ENCODE measurements at places on chromosomes 1 and 21.

DNA sequence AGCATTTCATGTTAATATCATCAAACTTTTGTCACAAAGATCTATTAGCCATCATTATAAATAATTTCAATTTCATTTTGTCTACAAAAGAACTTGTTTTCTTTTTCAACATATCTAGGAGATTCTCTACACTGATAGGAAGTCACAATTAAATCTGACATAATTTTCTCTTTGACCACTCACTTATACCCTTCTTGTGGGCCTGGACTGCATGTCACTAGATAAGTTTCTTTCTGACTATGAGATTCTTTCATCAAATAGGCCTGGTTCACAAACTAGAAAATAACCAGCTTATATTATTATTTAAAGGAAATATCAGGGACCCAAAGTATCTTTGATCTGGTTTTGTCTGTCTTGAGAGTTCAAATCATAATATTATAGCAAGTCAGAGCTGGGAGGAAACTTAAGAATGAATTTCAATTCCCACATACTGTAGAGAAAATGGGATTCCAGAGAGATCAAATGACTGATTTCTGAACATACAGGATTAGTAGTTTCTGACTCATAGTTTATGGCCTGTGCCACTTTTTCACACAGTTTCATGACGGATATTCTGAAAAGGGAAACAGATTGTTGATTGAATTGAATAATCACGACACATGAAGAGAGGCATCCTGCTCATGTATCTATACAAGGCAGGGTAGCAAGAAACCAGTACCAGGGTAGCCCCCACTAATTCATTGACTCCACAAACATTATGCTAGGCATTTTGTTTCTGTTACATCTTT lies 355.8 kb downstream of the GPATCH2 start:
- H3K4me1 ChIP-seq = no peaks in the 10 kb centered on the region
- H3K36me3 ChIP-seq = no peaks in the 10 kb centered on the region
- no peak overlapping the region for H3K27ac ChIP-seq
- no peaks in the 10 kb centered on the region for H3K27me3 ChIP-seq

DNA sequence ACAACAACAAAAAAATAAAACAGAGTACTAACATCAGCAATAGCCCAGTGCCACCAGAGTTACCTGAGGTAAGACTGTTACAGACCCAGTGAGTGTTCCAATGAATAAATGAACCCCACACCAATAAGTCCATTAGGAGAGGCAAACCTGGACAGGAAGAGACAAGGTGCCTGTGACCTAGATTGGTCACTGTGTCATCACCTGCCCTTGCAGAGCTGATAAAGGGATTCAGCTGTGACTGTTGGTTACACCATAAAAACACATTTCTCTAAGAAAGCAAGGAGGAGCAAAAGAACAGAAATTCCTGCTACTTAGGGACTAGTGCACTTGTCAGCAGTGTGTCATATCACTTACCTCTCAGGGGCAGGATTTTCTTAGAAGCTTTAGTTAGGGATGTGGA lies 37.5 kb downstream of the CD2 start:
- H3K27me3 ChIP-seq = no peaks in the 10 kb centered on the region
- no peak for DNase-seq
- no peaks in the 10 kb centered on the region for H3K36me3 ChIP-seq

DNA sequence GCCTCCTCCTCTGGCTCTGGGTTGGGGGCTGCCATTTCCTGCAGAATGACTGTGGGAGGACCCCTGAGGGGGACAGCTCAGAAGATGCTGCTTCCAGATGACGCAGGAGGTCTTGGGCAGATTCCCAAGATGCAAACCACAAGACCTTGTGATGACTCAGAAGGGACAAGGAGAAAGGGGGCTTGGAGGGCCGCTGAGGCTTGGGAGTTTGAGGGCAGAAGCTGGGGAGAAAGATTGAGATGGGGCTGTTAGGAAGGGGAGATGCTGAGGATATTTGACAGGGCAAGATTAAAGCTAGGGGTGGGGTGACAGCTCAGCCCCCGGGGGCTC lies 7.5 kb downstream of the PTPRU start:
- no peaks in the 10 kb centered on the region for H3K4me1 ChIP-seq

GRCh38 chr1:18484721-18485120 lies 4.0 kb downstream of the KLHDC7A start:
- H3K4me3 ChIP-seq = no peak overlapping the region
- no peak for DNase-seq
- peaks cover 3% of the 10 kb centered on the region for H3K4me1 ChIP-seq
- no peak overlapping the region for H3K27ac ChIP-seq
- H3K36me3 ChIP-seq = no peaks in the 10 kb centered on the region

DNA sequence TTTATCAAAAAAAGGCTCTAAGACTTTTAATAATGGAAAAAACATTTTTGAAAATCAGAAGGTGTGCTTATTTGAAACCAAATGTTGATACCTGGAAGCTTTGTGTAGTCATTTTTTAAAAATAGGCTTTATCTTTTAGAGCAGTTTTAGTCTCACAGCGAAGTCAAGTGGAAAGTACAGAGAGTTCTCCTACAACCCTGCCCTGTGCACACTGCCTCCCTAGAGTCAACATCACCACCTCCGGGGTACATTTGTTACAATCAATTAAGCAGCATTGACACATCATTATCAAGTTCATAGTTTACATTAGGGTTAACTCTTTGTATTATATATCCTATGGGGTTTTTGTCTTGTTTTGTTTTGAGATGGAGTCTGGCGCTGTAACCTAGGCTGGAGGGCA lies 10.7 kb upstream of the ERO1B start:
- no peak for DNase-seq
- no peaks in the 10 kb centered on the region for H3K36me3 ChIP-seq

DNA sequence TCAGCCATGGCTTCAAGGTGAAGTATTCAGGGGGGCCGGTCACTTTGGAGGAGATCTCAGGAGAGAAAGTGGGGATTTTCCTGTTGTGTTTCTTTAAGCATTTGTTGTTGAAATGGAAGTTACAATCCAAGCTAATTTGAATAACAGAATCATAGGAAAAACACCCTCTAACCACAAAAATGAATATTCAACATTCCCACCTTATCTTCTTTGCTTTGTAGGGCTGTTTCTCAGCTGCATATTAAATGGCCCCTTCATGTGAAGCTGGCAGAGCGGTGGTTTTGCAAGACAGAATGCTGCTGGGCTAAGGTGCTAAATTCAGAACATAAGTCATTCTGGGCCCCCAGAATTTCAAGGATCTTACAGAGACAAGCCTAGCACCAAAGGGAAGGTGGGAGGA lies 279.0 kb downstream of the RRAGC start:
- H3K27me3 ChIP-seq = peaks cover 45% of the 10 kb centered on the region
- peaks cover 10% of the 10 kb centered on the region for H3K36me3 ChIP-seq
- H3K4me3 ChIP-seq = no peak overlapping the region
- H3K4me1 ChIP-seq = peaks cover 18% of the 10 kb centered on the region
- DNase-seq = no peak

DNA sequence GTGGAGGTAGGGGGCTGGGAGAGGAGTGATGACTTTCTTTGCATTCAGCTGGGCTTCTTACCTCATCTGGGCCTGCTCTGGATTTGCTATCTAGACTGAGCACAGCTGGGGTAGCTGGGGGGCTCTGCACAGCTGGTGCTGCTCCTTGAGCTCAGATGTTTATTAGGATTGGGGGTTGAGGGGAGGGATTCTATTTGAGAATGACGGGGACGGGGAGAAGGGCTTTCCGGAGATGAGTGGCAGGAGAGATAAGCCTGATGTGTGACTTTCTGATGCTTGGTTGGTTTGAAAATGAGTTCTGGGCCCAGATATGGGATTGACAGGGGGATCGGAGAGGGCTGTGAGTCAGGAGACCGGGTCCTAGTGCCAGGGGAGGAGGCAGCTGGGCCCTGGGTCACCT lies 146.1 kb upstream of the CSF3R start:
- no peak for DNase-seq
- H3K4me1 ChIP-seq = peaks cover 2% of the 10 kb centered on the region
- H3K4me3 ChIP-seq = no peak overlapping the region
- no peak overlapping the region for H3K27ac ChIP-seq

- H3K27ac ChIP-seq = no peak overlapping the region
- peaks cover 38% of the 10 kb centered on the region for H3K4me1 ChIP-seq
- H3K36me3 ChIP-seq = peaks cover 5% of the 10 kb centered on the region
- no peaks in the 10 kb centered on the region for H3K27me3 ChIP-seq
- H3K4me3 ChIP-seq = no peak overlapping the region
Observed at GRCh38 chr1:174017231-174017970, 4.8 kb downstream of the RC3H1 start.

DNA sequence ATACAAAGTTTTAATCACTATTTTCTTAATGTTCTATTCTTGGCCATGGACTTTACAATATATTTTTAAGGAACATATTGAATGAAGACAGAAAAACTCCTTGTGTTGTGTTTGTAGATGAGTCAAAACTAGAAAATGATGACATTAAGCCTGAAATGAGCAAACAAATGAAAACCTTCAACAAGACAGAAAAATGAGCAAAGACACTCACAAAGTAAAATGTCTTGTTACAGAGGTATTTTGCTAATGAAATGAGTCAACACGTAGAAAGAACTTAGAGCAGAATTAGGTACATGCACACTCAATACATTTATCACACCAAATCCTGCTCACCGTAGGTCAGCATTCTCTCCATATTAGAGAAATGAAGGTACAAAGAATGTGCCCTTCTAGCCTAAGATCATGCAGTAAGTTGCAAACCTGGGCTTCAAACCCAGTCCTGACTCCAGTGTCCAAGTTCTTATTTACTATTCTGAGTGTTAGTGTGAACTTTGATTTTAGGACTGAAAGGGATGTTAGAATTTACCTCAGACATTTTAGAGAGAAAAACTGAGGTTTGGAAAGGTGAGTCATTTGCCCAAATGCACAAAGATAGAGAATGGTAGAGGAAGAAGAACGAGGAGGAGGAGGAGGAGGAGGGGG lies 133.9 kb upstream of the SGIP1 start:
- H3K27me3 ChIP-seq = no peaks in the 10 kb centered on the region
- no peak for DNase-seq
- no peaks in the 10 kb centered on the region for H3K36me3 ChIP-seq
- H3K4me1 ChIP-seq = peaks cover 19% of the 10 kb centered on the region

- no peak overlapping the region for H3K27ac ChIP-seq
- H3K27me3 ChIP-seq = peaks cover 14% of the 10 kb centered on the region
- peaks cover 22% of the 10 kb centered on the region for H3K4me1 ChIP-seq
- no peak for DNase-seq
Observed at GRCh38 chr1:169906938-169907337, 13.2 kb upstream of the SCYL3 start.

GRCh38 chr21:15560383-15561056 lies 169.3 kb upstream of the USP25 start:
- DNase-seq = no peak
- no peak overlapping the region for H3K27ac ChIP-seq
- no peak overlapping the region for H3K4me3 ChIP-seq

GRCh38 chr1:9078015-9078751 lies 8.7 kb upstream of the SLC2A5 start:
- no peak overlapping the region for H3K27ac ChIP-seq
- H3K27me3 ChIP-seq = peaks cover 57% of the 10 kb centered on the region
- DNase-seq = no peak
- H3K4me3 ChIP-seq = no peak overlapping the region
- H3K36me3 ChIP-seq = no peaks in the 10 kb centered on the region

DNA sequence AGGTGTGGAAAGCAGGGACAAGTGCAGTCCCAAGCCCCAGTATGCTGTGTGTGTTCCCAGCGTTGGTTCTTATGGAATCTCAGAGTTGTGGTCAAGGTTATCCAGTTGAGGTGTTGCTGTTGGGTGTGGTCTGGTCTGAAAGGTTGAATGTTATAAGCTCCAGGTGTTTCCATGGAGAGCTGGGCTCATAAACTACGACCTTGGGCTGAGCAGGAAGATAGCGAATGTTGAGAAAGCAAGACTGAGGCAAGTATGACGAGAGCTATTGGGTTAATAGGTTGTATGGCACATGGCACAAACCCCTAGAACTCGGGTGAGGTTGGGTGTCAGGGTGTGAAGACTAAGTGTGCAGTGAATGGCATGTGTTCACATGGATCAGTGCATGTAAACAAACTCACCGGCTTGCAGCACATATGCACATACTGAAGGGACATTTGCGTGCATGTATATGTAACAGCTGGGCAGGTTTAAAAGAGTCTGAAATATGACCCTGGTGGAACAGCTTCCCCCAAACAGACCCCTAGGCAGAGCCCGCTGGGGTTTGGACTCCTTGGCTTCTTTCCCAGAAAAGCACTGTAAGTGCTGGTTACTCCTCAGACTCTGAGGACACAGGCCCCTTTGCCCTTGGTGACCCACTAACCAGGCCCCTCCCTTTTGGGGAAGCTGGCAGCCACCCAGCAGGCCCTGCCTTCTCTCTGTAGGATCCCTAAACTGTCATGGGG lies 117.5 kb downstream of the NAV1 start:
- H3K4me1 ChIP-seq = peaks cover 5% of the 10 kb centered on the region
- no peak overlapping the region for H3K27ac ChIP-seq
- H3K27me3 ChIP-seq = peaks cover 34% of the 10 kb centered on the region
- H3K36me3 ChIP-seq = no peaks in the 10 kb centered on the region

GRCh38 chr1:27372808-27373690 lies 1.6 kb downstream of the FCN3 start:
- H3K4me1 ChIP-seq = peaks cover 17% of the 10 kb centered on the region
- H3K27ac ChIP-seq = no peak overlapping the region
- H3K36me3 ChIP-seq = no peaks in the 10 kb centered on the region
- DNase-seq = no peak

DNA sequence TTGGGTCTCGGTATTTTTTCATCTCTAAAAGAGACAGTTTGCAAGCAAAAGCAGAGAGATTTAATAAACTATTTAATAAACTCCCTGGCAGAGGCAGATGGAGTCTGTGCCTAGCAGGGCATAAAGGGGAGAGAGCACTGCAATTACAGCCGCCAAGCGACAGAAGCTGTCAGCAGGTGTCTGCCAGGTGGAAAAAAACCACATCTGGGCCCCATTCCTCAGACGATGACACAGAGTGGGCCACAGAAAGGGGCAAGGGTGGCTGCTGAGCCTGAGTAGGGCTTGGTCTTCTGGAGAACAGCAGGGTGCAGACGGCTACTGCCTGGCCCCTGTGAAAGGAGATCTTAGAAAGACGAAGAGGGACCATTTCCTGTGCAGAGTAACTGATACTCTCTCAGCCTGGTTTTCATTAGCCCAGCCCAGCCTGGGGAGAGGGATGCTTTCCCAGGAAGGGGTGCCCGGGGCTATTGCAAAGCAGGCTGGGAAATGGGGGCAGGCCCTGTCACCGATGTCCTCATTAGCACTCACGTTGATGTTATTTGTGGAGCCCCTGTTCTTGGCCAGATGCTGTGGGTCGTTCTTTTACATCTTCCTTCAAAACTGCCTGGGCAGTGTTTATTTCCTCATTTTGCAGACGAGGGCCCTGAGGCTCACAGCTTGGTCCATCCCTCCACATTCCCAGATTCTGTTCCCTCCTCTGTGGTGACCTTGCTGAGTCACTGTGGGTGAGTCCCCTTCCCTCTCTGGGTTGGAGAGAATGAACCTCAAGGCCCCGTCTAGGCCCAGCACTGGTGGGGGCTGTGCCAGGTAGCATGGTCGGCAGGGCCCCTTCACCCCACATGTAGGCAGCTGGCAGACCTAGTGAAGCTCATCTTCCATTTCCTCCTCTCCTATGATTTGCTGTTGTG lies 472.7 kb downstream of the PTPRU start:
- DNase-seq = no peak
- peaks cover 72% of the 10 kb centered on the region for H3K27me3 ChIP-seq
- H3K27ac ChIP-seq = no peak overlapping the region
- no peak overlapping the region for H3K4me3 ChIP-seq
